Iris pigment epithelial cell (primary cell): ENCODE measurements at places on chromosomes 2 and 18.
A peak's percentile ranks its signal among the peaks of the same experiment; 100 is the strongest.

- peak; percentile 34 for DNase-seq
These were observed 86.7 kb upstream of the ZEB2 start for GRCh38 chr2:144606466-144607095.

- no peak for DNase-seq
These were observed 63.2 kb upstream of the SPAG16 start for GRCh38 chr2:213220967-213221603.

- no peak for DNase-seq
These were observed 21.6 kb downstream of the KCNG2 start for GRCh38 chr18:79819064-79819967.

DNA sequence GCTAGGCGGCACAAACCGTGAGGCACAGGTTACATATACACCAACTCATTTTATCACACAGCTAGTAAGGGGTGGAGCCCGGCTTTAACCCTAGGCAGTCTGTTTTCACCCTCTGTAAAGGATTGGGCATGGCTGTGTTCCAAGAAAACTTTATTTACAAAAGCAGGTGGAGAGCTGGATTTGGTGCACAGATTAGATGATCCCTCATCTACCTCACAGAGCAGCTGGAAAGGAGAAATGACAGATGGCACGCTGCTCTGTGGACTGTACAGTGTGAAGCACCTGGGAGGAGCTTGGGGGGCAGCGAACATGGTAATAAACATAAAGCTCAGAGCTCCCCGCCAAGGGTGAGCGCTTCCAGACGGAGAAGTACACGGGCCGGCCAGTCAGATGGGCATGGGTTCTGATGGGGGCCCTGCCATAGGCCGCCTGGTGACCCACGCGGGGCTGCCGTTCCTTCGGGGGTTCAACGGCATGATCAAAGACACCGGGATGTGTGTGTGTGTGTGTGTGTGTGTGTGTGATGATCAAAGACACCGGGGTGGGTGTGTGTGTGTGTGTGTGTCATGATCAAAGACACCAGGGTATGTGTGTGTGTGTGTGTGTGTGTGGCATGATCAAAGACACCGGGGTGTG is 862 bp upstream of the TMEM177 start:
- no peak for DNase-seq

DNA sequence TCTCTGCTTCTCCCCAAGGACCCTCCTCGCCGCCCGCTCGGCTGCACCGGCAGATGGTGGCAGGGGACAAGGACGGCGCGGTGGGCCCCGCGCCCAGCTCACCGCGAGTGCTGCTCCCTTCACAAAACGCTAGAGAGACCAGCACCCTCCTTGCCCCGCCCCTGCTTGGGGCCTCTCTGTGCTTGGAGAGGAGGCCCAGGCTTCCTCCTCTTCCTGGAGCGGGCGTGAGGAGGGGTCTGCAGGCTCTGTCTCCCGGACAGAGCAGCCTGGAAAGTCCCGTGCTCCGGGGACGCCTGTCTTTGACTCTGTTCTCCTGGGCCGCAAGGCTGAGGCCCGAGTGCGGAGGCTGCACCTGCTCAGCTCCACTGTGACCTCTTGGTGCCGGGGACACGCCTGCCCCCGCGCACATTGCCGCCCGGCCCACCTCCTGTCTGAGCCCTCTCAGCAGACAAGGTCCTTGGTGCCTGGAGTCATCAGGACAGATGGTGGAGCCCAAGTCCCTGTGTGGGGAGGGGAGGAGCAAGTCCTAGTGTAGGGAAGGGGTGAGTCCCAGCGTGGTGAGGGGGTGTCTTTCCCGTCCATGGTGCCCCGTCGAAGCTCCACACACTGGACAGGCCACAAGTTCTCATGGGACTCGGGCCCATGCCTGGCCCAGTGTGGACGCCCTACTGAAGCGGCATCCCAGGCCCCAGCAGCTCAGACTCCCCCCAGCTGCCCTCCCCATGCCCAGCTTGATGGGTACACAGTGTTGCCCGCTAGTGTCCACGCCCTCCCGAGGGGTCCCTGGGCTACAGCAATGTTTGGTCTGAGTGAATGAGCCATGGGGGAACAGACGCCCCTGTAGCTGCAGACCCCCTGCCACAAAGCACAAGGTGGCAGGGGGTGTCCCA is 33.8 kb downstream of the RTP5 start:
- DNase-seq, result no peak
